ENCODE measurements at places on chromosomes 3 and 15.
A peak's percentile ranks its signal among the peaks of the same experiment; 100 is the strongest.

- no peak for DNase-seq
Measured at GRCh38 chr3:11529281-11529680, 114.4 kb downstream of the VGLL4 start.

- DNase-seq: no peak
Measured at GRCh38 chr3:54527521-54527920, 400.3 kb downstream of the LRTM1 start.

GRCh38 chr15:85780225-85780985, 14.3 kb downstream of the KLHL25 start:
- DNase-seq: no peak

DNA sequence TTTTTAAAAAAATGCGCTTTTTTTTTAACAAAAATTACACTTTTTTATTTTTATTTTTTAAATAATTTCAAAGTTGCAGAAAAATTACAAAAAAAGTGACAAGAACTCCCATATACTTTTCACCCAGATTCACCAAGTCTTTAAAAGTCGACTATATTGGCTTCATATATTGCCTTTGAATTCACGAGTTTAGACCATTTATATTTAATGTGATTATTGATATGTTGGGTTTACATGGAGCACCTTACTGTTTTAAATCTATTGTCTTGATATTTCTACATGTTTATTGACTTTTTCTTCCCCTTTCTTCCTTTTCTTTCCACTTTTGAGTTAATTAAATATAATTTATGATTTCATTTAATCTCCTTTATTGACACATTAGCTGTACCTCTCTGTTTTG, 127.2 kb downstream of the OPA1 start:
- no peak for DNase-seq

DNA sequence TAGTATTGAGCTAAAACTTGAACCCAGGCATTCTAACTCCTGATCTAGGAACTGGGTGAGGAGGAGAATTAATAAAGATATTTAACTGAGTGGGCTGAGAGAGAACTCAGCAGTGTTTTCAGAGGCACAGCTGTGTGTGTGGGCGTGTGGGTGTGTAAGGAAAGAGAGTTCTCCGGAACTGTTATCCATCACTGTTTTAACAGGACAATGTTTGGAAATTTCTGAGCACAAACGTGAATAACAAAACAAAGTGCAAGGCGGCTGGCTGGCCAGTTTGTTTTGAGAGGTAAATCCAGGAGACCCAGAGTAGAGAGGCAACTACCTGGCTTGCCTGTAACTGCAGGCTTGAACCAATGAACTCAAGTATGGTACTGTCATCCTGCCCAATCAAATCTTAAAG, 5.0 kb upstream of the PTPN9 start:
- no peak for DNase-seq

GRCh38 chr3:41199866-41200668, 762 bp downstream of the CTNNB1 start:
- DNase-seq: peak; percentile 55

DNA sequence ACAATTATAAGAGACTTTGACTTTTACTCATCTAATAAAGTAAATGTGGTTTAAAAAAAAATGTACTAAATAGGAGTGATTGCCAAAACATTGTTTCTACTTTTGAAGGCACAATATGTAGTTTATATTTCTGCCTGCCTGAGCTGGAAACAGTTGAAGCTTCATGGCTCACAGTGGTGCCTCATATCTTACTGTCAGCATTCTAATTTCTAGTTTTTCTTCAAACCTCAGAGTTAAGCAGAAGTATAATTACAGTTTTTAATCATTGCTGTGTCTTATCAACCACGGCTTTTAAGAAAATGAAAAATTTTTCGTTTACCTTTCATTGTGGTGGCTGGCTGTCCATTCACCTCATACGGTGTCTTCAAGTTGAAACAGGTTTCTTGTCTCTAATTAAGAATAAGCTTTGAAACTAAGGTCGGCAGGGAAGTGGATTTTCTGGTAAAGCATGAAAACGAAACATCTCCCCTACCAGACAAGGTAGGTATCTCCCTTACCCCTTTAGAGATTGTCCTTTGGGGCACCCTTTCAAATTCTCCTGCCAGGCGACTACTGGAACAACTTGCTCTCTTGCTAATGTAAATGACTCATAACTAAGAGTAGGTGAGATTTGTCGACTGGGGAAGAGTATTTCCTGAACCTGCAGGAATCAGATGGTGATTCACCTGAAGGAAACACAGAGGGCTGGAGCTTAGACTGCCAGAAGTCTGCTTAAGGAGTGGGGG, at the start of gene GPR87:
Gene GPR87 (minus strand): TSS at position 554 of the 725 bp plus-strand sequence. CDS start 16,720 bp downstream, outside the sequence.
- DNase-seq: no peak

GRCh38 chr3:80035021-80035420, 267.2 kb upstream of the ROBO1 start:
- no peak for DNase-seq

DNA sequence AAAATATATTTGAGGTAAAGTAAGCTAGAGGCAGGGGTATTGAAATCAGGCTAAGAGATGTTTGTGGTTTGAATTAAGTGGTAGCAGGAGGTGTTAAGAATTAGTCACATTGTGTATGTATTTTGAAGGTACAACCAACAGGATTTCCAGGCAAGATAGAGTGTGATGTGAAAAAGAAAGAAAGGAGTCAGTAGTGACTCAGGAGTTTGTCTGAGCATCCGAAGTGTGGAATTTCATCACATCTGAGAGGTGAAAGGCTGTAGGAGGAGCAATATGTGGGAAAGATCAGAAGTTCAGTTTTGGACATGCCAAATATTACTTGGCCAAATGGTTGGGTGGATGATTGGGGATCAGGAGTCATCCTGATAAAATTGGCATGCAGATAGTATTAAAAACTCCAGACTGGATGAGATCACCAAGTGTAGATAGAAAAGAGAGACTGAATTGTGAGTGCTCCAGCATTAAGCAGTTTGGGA, 32.1 kb upstream of the EBLN2 start:
- no peak for DNase-seq

GRCh38 chr3:123621850-123622189, 37.0 kb upstream of the HACD2 start:
- DNase-seq: no peak

DNA sequence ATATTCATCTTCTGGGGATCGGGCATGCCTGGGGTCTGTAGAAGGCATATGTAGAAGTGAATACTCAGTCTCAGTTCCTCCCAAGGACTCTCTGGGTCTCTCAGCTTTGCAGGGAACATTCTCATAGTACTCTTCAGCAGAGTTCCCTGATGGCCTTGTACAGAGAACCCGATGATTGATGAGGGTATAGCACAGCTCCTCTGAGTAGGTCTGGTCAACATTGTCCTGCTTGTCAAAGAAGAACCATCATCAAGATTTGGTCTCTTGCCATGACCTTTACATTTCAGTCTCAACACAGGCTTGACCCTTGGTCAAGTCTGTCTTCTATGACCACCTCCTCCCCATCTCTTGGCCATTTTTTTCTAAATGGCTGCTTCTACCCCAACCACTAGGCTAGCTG, 9.5 kb downstream of the GCSAM start:
- no peak for DNase-seq

- DNase-seq: peak; percentile 16
Measured at GRCh38 chr3:53375019-53375418, 27.7 kb upstream of the DCP1A start.

DNA sequence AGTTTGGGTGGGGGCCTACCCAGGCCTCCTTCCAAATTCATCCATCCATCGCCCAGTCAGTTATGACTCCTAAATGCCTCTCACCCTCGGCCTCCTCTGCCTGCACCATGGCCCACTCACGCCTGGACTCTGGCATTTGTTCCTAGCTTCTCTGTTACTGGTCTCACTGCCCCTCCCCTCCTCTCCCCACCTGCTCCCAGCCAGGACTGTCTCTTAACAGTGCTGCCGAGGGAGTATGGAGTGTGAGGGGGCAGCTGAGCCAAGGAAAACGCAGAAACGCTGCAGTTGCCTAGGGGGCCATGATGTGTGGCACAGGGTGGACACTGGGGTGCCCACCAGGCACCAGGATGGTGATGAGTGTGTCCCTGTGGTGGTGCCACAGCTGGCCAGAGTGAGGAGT, 3.1 kb downstream of the RCCD1 start:
- no peak for DNase-seq

DNA sequence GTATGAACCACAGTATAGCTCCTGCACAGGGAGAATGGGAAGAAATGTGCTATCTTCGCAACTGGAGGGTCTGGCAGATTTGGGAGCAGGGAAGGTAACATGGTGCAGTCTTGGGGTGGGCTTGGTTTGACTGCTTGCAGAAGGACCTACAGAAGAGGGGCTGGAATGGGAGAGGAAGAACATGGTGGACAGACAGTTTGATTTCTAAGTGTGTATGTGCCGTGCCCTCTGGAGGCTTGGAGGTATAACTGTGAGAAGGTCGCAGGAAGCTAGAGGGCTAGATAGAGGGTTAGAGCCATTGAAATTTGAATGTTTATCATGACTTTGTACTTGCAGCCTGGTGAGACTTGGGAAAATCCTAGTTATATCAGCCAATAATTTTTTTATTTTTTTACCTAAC, 169.2 kb downstream of the SQOR start:
- DNase-seq: no peak

- no peak for DNase-seq
Measured at GRCh38 chr15:62749036-62749815, 293.3 kb upstream of the TPM1 start.

GRCh38 chr3:46942076-46942475, 34.5 kb downstream of the CCDC12 start:
- DNase-seq: no peak

DNA sequence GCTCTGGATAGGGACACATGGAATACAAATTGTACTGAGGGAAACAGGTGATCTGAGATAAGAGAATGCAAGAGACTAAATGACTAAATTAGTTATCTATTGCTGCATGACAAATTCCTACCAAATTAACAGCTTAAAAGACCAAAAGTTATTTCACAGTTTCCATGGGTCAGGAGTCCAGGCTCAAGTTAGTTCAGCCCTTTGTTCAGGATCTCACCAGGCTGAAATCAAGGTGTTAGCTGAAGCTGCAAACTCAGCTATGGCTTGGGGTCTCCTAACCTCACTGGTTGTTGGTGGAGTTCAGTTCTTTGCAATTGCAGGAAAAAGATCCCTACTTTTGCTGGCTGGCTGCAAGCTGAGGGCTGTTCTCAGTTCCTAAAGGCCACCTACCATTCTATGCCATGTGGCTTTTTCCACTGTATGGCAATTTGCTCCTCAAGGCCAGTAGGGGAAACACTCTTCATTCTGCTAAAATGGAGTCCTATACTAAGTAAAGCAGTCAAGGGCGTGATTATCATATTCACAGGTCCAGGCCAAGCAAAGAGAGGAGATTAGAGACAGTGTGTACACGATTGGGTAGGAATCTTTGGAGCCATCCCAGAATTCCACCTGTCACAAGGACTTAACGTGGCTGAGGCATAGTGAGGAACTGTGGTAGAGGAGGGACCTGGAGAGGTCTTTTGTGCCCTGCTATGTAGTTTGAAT, 53.7 kb downstream of the THRB start:
- DNase-seq: no peak

- no peak for DNase-seq
Measured at GRCh38 chr3:196198771-196199753, 12.1 kb downstream of the ZDHHC19 start.

- DNase-seq: no peak
Measured at GRCh38 chr15:47812470-47812999, 95.2 kb downstream of the SEMA6D start.

DNA sequence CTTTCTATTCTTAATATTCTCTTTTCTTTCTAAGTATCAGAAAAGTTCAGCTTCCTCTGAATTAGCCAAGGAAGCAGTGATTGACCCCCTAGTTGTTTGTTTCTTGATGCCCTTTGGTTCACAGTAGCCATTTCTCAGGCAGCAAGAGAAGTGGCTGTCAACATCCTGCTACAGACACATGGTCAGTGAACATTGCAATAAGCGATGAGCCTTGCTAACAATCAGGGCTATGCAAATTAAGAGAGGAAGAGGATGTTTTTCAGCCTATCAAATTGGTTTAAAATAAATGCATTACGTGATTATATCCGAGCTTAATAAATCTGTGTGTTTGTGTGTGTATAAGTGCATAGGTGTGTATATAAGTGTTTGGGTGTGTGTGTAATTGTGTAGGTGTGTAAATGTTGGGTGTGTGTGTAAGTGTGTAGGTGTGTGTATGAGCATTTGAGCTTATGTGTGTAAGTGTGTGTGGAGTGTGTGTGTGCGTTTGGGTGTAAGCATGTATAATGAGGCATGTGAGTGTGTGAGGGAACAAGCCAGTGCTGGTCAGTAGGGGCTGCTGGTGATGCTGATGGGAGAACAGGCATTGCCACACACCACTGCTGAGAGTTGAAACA, 78.1 kb upstream of the XCR1 start:
- DNase-seq: no peak

- DNase-seq: peak; percentile 29
Measured at GRCh38 chr15:35104526-35105147, 19.5 kb upstream of the NANOGP8 start.

DNA sequence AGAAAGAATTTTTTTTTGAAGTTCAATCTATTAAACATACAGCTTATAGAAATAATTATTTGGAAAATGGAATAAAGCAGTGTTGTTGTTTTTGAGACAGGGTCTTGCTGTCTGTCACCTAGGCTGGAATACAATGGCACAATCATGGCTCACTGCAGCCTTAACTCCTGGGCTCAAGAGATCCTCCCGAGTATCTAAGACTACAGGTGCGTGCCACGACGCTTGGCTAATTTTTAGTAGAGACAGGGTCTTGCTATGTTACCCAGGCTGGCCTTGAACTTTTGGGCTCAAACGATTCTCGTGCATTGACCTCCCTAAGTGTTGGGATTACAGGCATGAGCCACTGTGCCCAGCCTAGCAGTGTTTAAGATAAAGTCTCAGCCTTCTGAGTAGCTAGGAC, 8.8 kb downstream of the BNIP2 start:
- no peak for DNase-seq

DNA sequence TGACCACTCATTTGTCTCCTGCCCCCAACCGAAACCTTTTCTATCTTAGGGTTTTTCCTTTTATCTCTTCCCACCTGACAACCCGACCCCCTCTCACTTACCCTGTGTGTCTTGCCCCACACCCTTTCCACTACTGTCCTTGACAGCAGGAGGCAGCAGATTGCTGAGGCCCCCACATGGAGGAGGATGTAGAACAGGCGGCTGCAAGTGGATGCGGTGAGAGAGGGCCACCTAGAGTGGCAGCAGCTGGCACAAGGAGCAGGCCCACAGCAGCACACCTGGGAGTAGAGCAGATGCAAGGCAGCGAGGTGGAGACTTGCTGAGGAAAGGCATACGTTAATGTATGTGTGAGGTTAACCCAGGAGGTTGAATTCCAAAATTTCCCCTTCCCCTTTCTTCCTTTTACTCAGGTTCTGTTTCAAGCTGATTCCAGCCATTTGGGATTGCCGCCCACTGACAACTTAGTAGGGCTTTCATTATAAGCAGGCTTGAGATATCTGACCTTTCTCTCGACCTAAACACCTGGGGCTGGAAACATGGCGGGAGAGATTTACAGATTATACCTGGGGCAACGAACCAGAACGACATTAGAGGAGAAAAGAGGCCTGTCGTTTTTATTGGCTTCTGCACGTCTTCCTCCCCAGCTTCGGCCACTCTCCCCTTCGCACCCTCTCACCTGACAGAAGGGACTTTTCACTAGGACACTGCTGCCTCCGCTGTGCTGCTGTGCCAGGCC, 643 bp downstream of the SERINC4 start:
- no peak for DNase-seq
